Stimulated activated CD8-positive, alpha-beta memory T cell treated with anti-CD3 and anti-CD28 coated beads, Interleukin-4, amount 100 ng/mL, for 4 hours (primary cell): ENCODE measurements at places on chromosomes 4 and X.

GRCh38 chrX:66021765-66022631 lies 17.9 kb downstream of the VSIG4 start:
- DNase-seq = no peak

DNA sequence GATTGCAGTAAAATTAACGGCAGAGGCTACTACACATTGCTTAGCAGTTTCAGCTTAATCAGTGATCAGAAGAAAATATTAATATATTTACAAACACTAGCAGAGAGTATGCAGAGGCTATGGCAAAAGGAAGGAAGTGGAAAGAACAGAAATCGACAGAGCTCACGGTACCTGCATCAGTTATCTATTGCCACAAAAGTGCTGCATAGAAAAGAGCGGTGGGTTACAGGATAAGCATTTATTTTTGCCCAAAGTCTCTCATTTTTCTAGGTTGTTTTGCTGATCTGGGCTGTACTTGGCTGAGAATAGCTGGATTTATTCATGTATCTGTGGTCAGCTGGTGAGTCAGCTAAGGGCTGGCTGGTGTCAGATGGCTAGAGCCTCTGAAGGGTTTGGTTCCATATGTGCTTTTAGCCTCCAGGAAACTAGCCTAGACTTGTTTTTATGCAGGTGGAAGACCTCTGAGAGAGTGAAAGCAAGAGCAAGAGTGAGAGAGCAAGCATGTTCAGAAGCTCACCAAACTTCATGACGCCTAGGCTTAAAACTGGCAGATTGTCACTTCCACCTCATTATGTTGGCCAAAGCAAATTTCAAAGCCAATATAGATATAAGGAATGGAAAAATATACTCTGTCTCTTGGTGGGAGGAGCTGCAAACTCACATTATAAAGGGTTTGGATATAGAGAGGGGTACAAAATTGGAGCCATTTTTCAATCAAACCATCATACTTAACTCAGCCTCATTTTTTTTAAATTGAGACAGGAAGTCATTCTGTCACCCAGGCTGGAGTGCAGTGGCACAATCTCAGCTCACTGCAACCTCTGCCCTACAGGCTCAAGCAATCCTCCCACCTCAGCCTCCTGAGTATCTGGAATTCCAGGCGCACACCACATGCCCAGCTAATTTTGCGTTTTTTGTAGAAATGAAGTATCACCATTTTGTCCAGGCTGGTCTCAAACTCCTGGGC lies 153.2 kb upstream of the RPL34 start:
- DNase-seq = no peak

- DNase-seq = no peak
Observed at GRCh38 chr4:113582737-113583136, 178.8 kb downstream of the CAMK2D start.

- DNase-seq = no peak
Observed at GRCh38 chr4:150130933-150131332, 52.7 kb downstream of the DCLK2 start.

- no peak for DNase-seq
Observed at GRCh38 chrX:93468075-93468474, 205.3 kb downstream of the NAP1L3 start.
